ENCODE measurements at places on chromosomes 12 and 14. TPM values are rescaled to one million over a fixed set of nuclear protein-coding genes. Genes with fewer than 3 reads are reported as not detected.

The ZC2HC1C gene
- 3.1 TPM for total RNA-seq

DNA sequence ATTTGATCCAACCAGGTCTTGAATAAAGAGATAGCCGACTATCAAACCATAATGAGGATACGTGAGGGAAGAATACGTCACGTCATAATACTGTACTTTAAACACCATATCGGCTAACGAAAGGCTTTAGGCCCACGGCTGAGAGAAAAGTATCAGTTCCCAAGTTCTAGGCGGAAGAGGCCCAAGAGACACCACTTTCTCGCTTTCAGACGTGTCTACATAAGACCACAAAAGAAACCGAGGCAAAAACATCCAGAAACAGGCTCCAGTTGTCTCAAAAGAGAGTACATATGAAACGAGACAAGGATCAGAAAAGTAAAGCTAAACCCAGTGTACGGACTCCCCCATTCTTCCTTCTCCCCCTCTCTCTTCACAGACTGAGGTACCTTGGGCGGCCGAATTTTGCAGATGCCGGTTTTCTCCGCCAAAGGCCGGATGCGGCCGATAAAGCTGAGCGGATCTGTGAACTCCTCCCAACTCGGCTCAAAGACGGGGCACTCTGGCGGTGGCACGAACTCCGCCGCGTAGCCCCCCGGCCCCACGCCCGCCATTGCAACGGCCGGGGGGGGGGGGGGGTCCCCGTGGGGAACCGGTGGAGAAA is 479 bp downstream of the KDM5A start:
- H3K27me3 ChIP-seq = no peaks in the 10 kb centered on the region
- peaks cover 32% of the 10 kb centered on the region for H3K36me3 ChIP-seq
- peaks cover 36% of the 10 kb centered on the region for H3K4me1 ChIP-seq
- peak overlapping the region; percentile 92 for H3K4me3 ChIP-seq

DNA sequence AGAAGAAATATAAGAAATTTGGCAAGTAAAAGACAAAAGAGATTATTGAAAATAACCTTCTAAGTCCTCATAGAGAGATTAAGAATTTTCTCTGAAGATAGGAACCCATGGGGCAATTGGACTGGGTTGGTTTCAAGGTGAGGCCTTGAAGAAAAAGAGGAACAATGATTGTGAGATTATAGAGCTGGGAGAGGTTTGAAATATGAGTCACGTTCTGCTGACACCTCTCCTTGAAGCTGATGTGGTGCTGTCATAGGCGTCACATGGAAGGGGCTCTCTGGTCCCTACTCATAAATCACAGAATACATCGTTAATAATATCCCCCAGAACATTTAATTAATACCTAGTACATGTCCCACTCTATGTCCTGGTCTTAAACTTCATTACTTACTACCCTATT is 227.6 kb upstream of the PDE3A start:
- no peaks in the 10 kb centered on the region for H3K4me1 ChIP-seq
- H3K27me3 ChIP-seq = no peaks in the 10 kb centered on the region
- H3K4me3 ChIP-seq = no peak overlapping the region
- H3K36me3 ChIP-seq = no peaks in the 10 kb centered on the region
- DNase-seq = no peak

DNA sequence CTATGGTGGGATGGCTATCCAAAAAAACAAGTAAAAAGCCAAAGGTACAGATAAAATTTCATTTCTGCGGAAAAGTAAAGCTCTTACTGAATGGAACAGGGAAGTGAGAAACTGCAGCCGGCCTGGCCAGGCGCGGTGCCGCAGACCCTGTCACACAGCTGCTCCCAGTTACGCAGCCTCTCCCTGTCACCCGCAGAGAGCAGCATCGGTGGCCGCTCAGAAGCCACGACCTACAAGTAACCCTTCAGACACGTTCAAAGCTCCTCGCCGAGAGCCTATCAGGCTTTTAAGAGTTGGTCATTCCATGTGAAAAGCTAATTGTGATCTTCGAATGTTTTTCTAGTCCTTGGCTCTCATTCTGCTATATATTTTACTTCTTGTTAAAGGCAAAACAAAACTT is 11.0 kb upstream of the ANKLE2 start:
- no peak overlapping the region for H3K27ac ChIP-seq
- no peak overlapping the region for H3K4me3 ChIP-seq
- peaks cover 58% of the 10 kb centered on the region for H3K4me1 ChIP-seq

GRCh38 chr12:25553098-25553497 is at the start of gene LMNTD1:
Gene LMNTD1, minus strand, starts transcription at chr12:25553283. Its CDS starts 324 bp downstream, at chr12:25552959.
- H3K27me3 ChIP-seq = no peaks in the 10 kb centered on the region
- no peak for DNase-seq
- peaks cover 4% of the 10 kb centered on the region for H3K4me1 ChIP-seq
- H3K36me3 ChIP-seq = no peaks in the 10 kb centered on the region
- no peak within 1 kb of the TSS for H3K4me3 ChIP-seq

- DNase-seq = no peak
- no peaks in the 10 kb centered on the region for H3K4me1 ChIP-seq
- H3K36me3 ChIP-seq = no peaks in the 10 kb centered on the region
- H3K27me3 ChIP-seq = no peaks in the 10 kb centered on the region
- no peak overlapping the region for H3K27ac ChIP-seq
Measured at GRCh38 chr12:88698471-88698870, 118.2 kb upstream of the KITLG start.

The SCNN1A gene
- 0.54 TPM for total RNA-seq

GRCh38 chr14:44081146-44081545 is 425.9 kb downstream of the FSCB start:
- H3K4me3 ChIP-seq = no peak overlapping the region
- no peak for DNase-seq
- H3K4me1 ChIP-seq = no peaks in the 10 kb centered on the region
